ENCODE measurements at places on chromosomes 16 and 17. TPM values are rescaled to one million over a fixed set of nuclear protein-coding genes. Genes with fewer than 3 reads are reported as not detected.

- H3K27me3 ChIP-seq, result peaks cover 4% of the 10 kb centered on the region
- no peaks in the 10 kb centered on the region for H3K4me1 ChIP-seq
- DNase-seq, result no peak
- H3K36me3 ChIP-seq, result no peaks in the 10 kb centered on the region
Measured at GRCh38 chr16:71338632-71339031, 19.9 kb upstream of the CALB2 start.

GRCh38 chr17:32523017-32523680 is 36.4 kb downstream of the CDK5R1 start:
- H3K27ac ChIP-seq, result peak overlapping the region; percentile 87
- H3K4me1 ChIP-seq, result peaks cover 77% of the 10 kb centered on the region
- H3K27me3 ChIP-seq, result no peaks in the 10 kb centered on the region
- H3K4me3 ChIP-seq, result peak overlapping the region; percentile 50
- peaks cover 8% of the 10 kb centered on the region for H3K36me3 ChIP-seq
- peak; percentile 74 for DNase-seq

DNA sequence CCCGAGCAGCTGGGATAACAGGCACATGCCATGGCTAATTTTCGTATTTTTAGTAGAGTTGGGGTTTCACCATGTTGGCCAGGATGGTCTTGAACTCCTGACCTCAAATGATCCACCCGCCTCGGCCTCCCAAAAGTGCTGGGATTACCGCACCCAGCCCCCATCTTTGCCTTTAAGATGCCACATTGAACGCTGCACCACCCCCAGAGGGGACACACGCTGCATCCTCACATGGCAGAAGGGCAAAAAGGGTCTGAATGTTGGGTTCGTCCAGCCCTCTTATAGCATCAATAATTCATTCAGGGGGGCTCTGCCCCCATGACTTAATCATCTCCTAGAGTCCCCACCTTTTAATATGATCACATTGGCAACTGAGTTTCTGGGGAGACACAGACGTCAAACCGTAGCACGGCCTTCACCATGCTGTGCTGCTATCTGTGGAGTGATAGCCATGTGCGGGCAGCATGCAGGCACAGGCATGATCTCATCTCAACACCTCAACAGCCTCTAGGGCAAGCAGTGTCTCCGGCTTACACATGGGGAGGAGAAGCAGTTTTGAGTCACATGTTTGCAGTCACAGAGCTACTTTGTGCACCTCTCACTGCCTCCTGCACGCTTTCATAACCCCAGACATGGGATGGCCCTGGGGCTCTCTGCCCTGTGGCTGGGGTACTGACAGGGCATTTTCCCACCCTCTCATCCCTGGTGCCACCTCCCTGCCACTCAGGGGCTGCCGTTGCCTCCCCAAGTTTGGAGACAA is 30.0 kb downstream of the IL21R start:
- H3K4me3 ChIP-seq, result no peak overlapping the region
- peak overlapping the region; percentile 34 for H3K27ac ChIP-seq
- no peaks in the 10 kb centered on the region for H3K27me3 ChIP-seq
- peaks cover 59% of the 10 kb centered on the region for H3K4me1 ChIP-seq

DNA sequence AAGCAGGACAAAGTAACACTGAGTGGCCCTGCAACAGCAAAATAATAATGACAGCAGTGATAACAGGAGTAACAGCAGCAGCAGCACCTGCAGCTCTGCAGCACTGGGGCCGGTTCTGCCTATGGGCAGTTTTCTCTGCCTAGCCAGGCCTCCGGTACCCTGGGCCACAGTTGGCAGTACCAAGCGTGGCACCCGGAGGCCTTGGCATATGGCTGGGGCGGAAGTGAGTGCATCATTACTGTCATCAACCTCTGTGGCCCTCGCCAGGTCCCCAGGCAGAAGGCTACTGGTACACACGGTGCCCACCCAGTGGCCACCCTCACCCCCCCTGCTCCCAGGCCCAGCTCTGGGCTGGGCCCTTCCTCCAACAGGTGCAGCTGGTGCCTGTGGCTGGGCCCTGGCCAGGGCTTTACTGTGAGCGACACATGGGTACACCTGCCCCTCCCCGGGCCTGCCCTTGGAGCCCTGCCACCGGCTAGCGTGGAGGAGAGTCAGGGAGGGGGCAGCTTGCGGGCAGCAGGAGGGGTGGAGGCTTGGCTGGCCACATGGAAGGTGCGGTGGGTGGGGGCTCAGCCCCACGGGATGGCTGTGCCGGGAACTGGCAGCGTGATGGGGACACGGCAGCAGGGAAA is 3.0 kb downstream of the KCNJ12 start:
- H3K4me1 ChIP-seq, result peaks cover 4% of the 10 kb centered on the region

The PLXDC1 gene
- total RNA-seq, result 3.3 TPM

All from activated CD8-positive, alpha-beta T cell treated with anti-CD3 and anti-CD28 coated beads, Interleukin-2, amount 10 ng/mL, durations not matched to agents 7 days and 5 days (primary cell).